ENCODE measurements at places on chromosomes 16 and 17. TPM values are rescaled to one million over a fixed set of nuclear protein-coding genes. Genes with fewer than 3 reads are reported as not detected.

The KRTAP16-1 gene
- not detected for total RNA-seq

The IGFALS gene
- total RNA-seq: not detected

The DPEP3 gene
- not detected for total RNA-seq

The TBC1D3H gene
- not detected for total RNA-seq

The AURKB gene
- 15.9 TPM for total RNA-seq

The SPNS2 gene
- total RNA-seq: 12.4 TPM

The EZH1 gene
- 65.7 TPM for total RNA-seq

The NPIPB9 gene
- total RNA-seq: not detected

The TMEM238L gene
- 45.3 TPM for total RNA-seq

The RHBDF1 gene
- 35.1 TPM for total RNA-seq

DNA sequence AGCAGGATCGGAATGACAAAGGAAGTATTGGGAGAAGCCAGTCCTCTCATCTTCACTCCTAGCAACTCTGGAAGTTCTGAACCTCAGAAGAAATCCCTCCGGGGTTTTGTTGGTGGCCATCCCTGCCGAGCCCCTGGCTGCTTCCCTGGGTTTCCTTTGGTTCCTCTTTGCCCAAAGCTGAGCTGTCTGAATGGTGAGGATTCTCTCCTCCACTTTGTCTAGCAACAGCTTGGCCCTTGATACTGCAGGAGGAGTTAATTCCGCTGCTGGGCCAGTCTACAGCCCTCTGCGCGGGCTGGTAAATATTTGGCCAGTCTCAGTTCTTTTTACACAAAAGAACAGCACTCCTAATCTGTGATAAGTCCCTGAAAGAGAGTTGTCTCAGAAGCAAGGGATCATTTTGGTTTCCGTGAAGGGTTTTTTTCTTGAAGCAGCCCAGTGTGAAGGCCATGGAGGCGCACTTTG is 170.9 kb downstream of the RAB11FIP4 start:
- DNase-seq: no peak

- no peak for DNase-seq
Measured at GRCh38 chr17:27319541-27320221, 25.8 kb downstream of the WSB1 start.

DNA sequence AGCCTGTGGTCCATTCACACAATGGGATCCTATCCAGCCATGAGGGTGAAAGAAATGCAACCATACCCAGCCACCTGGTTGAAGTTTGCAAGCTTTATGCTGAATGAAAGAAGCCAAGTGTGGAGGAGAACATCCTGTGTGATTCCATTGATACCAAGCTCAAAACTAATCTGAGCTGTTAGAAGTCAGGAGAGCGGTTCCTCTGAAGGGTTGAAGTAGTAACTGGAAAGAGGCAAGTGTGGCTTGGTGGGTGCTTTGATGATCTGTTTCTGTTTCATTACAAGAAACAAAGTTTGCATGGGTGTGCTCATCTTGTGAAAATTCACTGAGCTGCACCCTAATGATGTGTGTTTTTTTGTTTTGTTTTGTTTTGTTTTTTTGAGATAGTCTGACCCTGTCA is 99.4 kb downstream of the SALL1 start:
- no peak for DNase-seq

GRCh38 chr17:66739553-66739952 is 95.4 kb upstream of the CACNG5 start:
- no peak for DNase-seq

DNA sequence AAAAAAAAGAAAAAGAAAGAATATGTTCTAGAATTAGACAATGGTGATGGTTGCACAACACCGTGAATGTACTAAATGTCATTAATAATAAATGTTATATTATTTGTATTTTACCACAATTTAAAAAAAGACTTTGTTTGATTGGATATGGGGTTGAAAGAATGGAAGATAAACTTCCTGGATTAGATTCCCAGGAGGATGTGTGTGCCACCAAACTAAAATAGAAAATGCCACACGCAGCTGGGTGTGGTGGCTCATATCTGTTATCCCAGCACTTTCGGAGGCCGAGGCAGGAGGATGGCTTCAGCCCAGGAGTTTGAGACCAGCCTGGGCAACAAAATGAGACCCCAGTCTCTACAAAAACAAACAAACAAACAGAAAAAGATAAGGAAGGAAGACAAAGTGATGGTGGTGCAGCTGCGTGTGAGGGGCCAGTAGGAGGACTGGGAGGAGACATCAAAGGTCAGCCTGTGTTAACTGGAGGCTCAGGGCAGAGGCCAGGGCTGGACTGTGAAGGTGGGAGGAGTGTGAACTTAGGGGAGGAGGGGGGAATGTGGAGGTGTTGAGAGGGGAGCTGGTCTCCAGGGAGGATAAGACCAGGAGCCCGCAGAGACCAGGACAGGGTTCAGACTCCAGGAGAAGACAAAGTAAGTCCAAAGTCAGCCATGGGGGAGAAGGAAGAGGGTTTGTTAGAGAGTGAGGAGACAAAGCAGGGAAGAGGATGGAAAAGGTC is 4.1 kb downstream of the PECAM1 start:
- no peak for DNase-seq

DNA sequence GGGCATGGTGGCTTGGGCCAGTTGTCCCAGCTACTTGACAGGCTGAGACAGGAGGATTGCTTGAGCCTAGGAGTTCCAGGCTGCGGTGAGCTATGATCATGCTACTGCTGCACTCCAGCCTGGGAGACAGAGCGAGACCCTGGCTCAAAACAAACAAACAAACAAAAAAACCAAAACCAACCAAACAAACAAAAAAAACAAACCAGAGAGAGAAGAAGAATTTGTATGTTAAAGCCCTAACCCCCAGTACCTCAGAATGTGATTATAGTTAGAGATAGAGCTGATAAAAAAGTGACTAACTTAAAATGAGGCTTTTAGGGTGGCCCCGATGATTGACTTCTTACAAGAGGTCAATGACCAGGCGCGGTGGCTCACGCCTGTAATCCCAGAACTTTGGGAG is 1.7 kb upstream of the MMP25 start:
- no peak for DNase-seq

DNA sequence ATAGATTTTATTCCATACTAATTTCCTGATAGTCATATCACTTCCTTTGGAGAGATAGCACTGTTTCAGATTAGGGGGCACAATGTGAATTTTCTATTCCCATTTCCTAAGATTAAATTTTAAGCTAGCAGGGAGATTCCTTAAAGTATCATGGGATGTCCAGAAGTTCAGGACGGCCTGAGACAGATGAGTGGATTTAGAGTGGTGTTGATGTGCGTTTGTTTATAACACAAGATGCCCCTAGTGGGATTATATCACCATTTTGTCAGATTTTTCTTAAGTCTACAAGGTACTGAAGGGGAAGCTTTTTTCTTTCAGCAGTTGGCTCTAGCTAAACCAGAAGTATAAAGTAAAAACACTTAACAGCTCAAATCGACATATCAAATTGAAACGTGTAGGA is 183.6 kb upstream of the TBX2 start:
- DNase-seq: no peak

DNA sequence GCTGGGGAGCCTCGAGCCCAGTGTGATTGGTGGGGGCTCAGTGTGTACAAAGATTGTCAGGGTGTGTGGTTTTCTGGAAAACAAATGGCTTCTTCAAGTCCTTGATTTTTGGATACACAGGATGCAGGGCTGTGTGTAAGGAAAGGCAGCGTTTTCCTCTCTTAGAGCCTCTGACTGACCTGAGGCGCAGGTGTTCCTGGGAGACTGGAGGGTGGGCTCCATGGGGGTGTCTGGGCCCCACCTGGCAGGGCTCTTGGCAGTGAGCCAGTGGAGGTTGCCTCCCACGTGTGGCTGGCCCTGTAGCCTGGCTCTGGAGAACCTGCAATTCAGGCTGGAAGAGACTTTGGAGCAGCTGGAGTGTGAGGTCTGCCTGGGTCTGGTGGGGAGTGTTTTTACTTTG is 5.0 kb downstream of the FOXK2 start:
- DNase-seq: no peak

- DNase-seq: peak; percentile 91
Measured at GRCh38 chr17:16991349-16992009, 19.6 kb upstream of the TNFRSF13B start.

GRCh38 chr16:14117051-14117450 is 45.9 kb downstream of the MRTFB start:
- no peak for DNase-seq

GRCh38 chr17:76371656-76372628 is 12.5 kb upstream of the SPHK1 start:
- DNase-seq: no peak

GRCh38 chr16:81040842-81041241 is 5.2 kb downstream of the ATMIN start:
- no peak for DNase-seq

DNA sequence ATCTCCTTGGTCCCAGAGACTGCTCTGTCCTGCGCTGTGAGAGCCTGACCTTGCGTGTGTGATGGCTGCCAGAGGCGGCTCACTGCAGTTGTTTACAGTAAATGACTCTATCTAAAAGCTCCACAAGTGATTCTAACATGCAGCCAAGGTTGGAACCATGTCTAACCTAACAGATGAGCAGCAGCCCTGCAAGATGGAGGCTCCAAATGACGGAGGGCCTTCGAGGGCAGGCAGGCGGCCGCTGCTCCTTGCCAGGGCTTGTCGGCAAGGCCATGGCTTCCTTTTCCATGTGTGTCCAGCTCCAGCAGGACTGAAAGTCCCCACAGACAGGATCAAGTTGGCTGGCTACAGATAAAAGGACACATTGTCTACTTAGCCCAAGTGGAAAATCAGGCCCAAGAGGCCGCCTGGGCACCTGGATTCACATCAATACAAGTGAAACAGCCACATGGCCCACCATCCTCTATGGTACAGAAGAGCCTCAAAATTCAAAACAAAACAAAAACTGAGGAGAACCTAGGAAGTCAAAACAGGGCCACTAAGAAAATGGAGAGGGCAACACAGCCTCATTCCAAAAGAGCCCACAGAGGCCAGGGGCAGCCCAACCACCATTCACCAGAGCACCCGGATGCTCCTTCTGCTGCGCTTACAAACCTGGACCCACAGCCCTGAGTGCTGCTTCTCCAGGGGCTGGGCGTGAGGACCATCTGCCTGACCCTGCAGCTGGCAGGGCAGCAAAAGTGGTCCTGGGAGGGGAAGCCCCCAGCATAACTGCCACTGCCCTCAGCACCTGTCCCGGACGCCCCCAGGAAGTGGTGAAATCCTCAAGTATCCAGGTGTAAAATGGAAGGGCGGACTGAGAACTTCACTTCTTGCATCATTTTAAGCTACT is 65.0 kb downstream of the AMFR start:
- DNase-seq: no peak

DNA sequence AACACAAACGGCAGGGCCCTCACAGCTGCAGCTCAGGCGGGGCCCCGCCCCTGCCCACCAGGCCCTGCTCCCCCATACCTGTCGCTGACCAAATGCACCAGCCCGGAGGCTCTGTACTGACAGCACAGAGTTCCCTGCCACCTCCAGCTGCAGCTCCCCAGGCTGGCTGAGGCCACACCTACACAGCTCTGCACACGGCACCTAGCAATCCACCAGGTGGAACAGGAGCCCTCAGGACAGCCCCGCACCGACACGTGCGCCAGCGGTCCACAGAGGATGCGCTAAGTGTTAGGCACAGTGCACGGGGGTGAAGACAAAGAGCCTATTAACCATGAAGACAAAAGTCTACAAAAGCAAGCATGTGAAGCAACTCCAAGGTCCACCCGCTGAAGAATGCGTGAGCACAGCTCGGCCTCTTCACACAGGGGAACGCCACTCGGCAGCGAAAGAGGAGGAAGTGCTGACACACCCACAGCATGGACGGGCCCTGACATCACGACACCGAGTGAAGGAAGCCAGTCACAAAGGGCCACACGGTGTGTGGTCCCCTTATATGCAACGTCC is 5.4 kb downstream of the ZCCHC14 start:
- DNase-seq: peak; percentile 82

DNA sequence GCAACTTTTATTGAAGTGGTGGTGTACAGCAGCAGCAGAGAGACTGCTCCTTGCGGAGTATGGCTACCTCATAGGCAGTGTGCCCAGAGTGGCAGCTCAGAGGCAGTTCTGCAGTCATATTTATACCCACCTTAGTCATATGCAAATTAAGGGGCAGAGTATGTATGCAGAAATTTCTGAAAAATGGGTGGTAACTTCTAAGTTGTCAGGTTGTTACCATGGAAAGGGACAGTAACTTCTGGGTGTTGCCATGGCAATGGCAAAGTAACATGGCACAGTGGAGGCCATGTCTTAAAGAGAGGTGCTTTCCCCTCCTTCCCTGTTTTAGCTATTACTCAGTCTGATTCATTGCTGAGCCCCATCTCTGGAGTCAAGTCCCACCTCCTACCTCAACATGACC is 53.4 kb downstream of the MEOX1 start:
- DNase-seq: no peak

GRCh38 chr17:46817151-46817900 is 1.2 kb downstream of the WNT3 start:
- DNase-seq: no peak

DNA sequence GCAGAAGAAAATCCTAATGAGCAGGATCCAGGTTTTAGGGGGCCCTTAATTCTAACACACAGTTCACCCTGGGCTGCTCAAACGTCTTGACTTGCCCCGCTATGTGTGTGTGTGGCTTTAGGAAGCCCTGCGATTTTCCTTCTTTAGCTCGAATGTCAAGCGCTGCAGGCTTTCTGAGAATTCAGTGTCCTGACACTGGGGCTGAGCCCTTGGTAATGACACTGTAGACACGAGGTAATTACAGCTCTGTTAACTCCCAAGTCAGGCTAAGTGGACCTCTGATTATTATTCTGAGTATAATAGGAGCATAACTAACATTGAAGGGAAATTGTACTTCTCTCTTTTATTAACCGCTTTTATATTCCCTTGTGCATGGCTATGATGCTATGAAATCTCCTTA is 202.1 kb downstream of the RBFOX1 start:
- no peak for DNase-seq

DNA sequence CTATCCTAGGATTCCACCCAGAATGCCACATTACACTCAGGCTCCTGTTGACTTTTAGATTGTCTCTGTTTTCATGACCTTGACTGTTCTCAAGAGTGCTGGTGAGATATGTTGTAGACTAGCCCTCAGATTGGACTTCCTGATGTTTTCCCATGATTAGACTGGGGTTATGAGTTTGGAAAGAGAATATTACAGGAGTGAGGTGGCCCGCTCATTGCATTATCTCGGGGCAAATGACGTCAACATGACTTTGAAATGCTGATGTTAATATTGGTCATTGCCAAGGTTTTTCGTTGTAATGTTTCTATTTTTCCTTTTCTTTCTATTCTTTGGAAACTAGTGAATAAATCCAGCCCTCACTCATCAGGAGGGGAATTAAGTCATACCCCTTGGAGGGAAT is 355.7 kb upstream of the MON1B start:
- DNase-seq: no peak

GRCh38 chr16:48541108-48541786 is 68.7 kb downstream of the N4BP1 start:
- no peak for DNase-seq

All from Peyer's patch (tissue), 4 donors.